Epithelial cell of proximal tubule (primary cell): ENCODE measurements at places on chromosomes 13 and 19.

DNA sequence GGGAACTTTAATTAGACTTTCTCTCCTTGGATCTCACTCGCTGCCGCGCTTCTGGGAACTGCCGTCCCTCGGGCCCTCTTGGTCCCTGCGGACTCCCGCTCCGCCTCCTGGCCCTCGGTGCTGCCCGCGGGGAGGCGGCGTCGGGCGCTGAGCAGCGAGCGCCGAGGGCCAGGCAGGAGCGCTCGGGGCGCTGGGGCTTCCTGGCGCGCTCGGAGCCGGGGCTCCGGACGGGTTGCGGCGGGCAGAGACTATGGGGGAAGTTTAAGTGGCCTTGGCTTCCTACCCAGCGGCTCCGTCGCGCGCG lies 704 bp downstream of the CHST8 start:
- DNase-seq, result no peak

GRCh38 chr13:96662036-96662435 lies 332.2 kb downstream of the OXGR1 start:
- no peak for DNase-seq

GRCh38 chr19:13206587-13206986 lies 56.4 kb downstream of the IER2 start:
- no peak for DNase-seq

- no peak for DNase-seq
These were observed 191.0 kb upstream of the NBEA start for GRCh38 chr13:34751044-34751443.

DNA sequence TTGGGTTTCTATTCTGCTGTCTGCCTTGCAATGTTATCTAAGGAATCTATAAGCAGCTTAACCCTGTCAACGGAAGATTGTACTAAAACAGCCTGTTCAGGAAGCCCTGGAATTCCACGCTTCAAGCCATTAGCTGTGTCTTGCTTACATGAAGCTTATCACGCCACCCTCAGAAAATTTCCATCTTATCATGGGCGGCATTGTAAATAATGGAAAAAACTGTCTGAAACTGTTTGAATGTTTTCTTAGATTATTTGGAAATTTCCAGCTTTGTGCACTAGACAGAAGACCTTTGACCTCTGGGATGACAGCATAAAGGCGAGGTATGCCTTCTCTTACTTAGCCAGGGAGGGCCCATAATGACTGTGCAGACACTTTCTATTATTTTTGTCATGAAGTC lies 319.7 kb downstream of the KCNRG start:
- no peak for DNase-seq

- no peak for DNase-seq
These were observed 387.4 kb downstream of the DLEU7 start for GRCh38 chr13:50456111-50456510.
